Activated naive CD4-positive, alpha-beta T cell treated with anti-CD3 and anti-CD28 coated beads for 36 hours (primary cell): ENCODE measurements at places on chromosomes 1 and 21.

GRCh38 chr21:16034446-16035190, 304.8 kb downstream of the USP25 start:
- H3K27ac ChIP-seq = no peak overlapping the region
- no peaks in the 10 kb centered on the region for H3K27me3 ChIP-seq

GRCh38 chr21:44533891-44534627, 5.9 kb downstream of the KRTAP10-1 start:
- H3K27me3 ChIP-seq = no peaks in the 10 kb centered on the region
- no peak overlapping the region for H3K27ac ChIP-seq
- DNase-seq = no peak
- no peak overlapping the region for H3K4me3 ChIP-seq

GRCh38 chr1:162081316-162081715, 11.8 kb downstream of the NOS1AP start:
- peaks cover 13% of the 10 kb centered on the region for H3K27me3 ChIP-seq
- H3K4me3 ChIP-seq = no peak overlapping the region
- H3K27ac ChIP-seq = no peak overlapping the region
- H3K36me3 ChIP-seq = no peaks in the 10 kb centered on the region
- no peaks in the 10 kb centered on the region for H3K4me1 ChIP-seq

DNA sequence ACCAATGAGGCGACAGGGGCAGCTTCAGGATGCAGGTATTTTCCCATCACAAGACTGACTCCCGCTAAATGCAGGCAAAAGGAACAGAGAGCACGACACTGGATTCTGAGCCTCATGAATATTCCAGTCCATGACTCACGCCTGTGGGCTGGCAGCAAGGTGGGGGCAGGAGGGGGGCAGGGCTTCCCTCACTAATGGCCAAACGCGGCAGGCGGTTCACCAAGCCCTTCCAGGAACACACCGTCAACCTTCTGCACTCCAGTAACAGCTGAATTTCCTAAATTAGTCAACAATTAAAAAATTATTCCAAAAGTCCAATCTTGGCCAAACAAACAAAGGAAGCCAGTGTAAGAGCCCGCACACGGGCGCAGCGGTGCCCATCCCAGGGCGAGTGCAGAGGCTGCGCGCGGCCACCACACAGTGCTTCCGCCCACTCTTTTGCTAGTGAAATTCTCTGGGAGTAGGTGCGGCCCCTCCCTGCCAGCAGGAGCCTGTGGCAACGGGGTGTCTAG, 12.5 kb upstream of the GPR153 start:
- no peaks in the 10 kb centered on the region for H3K36me3 ChIP-seq
- no peaks in the 10 kb centered on the region for H3K4me1 ChIP-seq
- H3K27ac ChIP-seq = no peak overlapping the region
- no peaks in the 10 kb centered on the region for H3K27me3 ChIP-seq
- no peak overlapping the region for H3K4me3 ChIP-seq
- no peak for DNase-seq

DNA sequence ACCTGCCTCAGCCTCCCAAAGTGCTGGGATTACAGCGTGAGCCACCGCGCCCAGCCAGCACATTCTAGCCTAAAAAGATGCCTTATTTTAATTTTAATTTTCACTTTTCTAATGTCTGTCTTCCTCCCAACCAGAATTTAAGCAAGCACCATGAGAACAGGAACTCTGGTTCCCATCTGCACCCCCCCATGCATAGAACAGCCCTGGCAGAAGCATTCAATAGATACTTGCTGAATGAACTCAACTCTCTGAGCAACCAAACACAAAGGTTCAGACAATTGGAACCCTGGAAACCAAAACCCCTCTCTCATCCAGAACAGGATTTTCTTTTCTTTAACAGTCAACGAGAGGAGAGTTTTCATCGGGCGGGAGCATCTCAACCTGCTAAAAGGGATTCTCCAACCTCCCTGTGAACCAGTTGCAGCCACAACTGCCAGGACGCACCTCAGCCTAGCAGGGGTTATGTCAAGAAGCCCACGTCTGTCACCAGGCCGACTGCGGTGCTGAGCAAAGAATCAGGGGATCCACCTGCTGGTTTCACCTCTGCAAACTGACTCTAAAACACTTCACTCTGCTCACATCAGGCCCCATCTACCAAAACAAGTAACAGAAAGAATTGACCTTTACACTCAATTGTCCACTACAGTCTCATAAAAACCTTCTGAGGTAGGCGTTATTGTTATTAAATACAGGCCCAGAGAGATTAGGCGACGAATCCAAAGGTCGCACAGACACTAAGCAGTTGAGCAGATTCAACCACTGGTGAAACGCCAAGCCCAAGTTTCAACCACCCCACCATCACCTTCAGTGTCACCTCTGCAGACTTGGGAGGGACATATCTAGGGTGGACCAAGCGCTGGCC, 1.7 kb downstream of the KIAA2013 start:
- no peak for DNase-seq
- H3K36me3 ChIP-seq = peaks cover 20% of the 10 kb centered on the region
- H3K4me3 ChIP-seq = peak overlapping the region; percentile 75
- H3K27ac ChIP-seq = peak overlapping the region; percentile 68
- no peaks in the 10 kb centered on the region for H3K27me3 ChIP-seq

DNA sequence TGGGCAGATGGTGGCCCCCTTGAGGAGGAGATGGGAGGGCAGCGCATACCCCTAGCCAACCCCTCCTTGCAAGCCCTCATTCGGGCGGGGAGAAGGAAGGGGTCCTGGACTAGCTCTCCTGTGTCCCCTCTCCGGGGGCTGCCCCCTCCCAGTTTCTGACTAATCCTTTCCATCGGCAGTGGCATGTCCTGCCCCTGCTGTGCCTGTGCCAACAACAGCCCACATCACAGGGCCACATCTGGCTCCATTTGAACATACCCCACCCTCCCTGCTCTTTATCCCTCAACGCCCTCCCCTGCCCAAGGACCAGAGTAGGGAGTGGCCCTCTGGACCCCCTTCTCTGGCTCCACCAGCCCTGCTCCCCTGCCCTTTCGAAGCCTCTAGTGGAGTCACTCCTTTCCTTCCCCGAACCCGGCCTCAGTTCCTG, 11.0 kb upstream of the LMNA start:
- peaks cover 17% of the 10 kb centered on the region for H3K27me3 ChIP-seq
- peak overlapping the region; percentile 63 for H3K27ac ChIP-seq
- no peaks in the 10 kb centered on the region for H3K36me3 ChIP-seq
- DNase-seq = peak; percentile 74
- no peak overlapping the region for H3K4me3 ChIP-seq

GRCh38 chr1:167659450-167659849, 29.4 kb downstream of the RCSD1 start:
- no peaks in the 10 kb centered on the region for H3K27me3 ChIP-seq
- no peak overlapping the region for H3K4me3 ChIP-seq
- peaks cover 8% of the 10 kb centered on the region for H3K36me3 ChIP-seq
- peak overlapping the region; percentile 32 for H3K27ac ChIP-seq

DNA sequence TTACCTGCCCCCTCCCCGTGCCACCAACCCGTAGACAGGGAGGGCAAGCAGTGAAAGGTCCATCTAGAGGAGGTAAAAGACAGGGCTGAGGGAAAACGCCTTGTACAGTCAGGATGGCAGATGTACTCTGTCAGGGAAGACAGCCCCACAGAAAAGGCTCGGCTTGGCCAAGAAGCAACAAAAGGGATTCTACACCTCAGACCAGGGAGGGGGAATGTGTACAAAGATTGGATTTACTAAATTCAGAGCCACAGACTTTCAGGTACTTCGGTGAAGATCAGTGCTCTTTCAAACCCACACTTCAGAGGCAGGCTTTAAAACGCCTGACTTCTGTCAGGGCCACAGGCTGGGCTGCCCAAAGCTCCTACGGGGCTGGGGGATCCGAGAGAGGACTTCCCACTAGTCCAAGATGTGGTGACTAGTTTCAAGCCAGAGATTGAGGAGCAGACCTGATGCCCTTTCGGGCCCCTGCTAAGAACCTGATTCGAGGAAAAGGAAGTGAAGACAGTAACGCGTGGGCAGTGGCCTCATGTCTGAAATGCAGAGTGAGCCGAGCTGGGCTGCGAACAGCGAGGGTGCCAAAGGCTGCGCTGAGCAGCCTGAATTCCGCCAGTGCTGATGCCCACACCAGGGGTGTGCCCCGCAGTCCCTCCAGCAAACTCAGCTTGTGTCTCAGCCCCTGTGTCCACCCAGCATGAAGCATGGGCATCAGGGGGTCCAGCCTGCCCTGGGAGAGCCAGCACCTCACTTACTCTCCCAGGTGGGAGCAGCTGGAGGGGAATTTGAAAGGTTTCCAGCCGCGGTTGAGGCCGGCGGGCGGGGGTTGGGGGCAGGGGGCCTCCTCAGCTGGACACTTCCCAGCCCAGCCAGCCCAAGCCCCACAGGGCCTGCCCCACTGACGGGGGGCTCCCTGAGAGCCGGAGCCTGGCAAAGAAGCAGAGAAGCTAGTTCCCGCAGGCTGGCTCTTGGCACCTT, 36.2 kb downstream of the KIAA1614 start:
- peaks cover 3% of the 10 kb centered on the region for H3K4me1 ChIP-seq
- H3K4me3 ChIP-seq = no peak overlapping the region
- H3K36me3 ChIP-seq = peaks cover 40% of the 10 kb centered on the region
- no peak overlapping the region for H3K27ac ChIP-seq

GRCh38 chr1:229217716-229218115, 53.2 kb upstream of the RAB4A start:
- H3K27ac ChIP-seq = no peak overlapping the region
- DNase-seq = no peak
- no peak overlapping the region for H3K4me3 ChIP-seq
- H3K27me3 ChIP-seq = no peaks in the 10 kb centered on the region
- H3K36me3 ChIP-seq = no peaks in the 10 kb centered on the region
- H3K4me1 ChIP-seq = no peaks in the 10 kb centered on the region

DNA sequence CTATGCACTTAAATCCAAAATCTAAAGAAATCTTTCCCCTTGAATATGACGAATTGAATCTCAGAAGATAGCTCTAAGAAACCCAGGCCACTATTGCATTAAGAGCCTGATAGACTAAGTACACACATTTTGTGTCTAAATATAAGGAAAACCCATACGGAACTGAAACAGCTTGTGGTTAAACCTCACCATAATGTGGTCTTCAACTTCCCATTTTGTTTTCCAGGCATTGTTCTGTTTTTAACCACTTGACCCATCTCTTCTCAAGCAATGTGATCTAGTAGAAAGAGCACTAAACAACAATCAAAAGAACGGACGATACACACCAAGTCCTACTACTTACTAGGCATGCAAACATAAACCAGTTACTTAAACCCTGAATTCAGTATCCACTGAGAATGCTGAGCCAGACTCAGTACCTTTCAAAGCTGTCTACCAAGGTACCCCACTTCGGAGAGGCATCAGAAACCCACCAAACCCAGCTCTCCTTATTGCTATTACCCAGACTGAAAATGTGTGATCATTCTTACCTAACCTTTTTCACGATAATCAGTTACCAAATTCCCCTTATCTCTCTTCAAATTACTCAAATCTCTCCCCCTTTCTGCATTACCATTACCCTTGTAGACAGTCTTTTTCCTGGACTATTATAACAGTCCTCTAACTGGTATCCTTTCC, 12.8 kb downstream of the OTUD7B start:
- H3K27ac ChIP-seq = no peak overlapping the region
- H3K27me3 ChIP-seq = no peaks in the 10 kb centered on the region
- peaks cover 25% of the 10 kb centered on the region for H3K36me3 ChIP-seq
- peaks cover 68% of the 10 kb centered on the region for H3K4me1 ChIP-seq

GRCh38 chr1:165369255-165369848, 12.8 kb upstream of the LMX1A start:
- peaks cover 62% of the 10 kb centered on the region for H3K27me3 ChIP-seq
- H3K4me3 ChIP-seq = no peak overlapping the region
- no peak overlapping the region for H3K27ac ChIP-seq
- H3K36me3 ChIP-seq = no peaks in the 10 kb centered on the region
- no peaks in the 10 kb centered on the region for H3K4me1 ChIP-seq

DNA sequence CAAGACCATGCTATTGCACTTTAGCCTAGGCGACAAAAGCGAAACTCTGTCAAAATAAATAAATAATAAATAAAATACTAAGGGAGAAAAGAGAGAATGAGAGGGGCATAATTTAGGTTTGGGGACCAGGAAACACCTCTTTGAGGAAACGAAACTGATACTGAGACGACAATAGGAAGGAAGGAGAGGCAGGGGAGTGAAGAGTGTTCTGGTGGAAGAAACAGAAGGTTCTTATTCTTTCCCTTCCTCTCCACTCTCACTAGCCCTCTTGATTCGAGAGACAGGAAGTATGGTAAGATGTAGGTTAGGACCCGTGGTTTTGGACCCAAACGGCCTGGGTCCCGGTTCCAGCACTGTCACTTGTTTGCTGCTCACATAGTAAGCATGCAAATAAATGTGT, 1.6 kb upstream of the NKAIN1 start:
- H3K27ac ChIP-seq = no peak overlapping the region
- H3K27me3 ChIP-seq = peaks cover 27% of the 10 kb centered on the region
- no peak for DNase-seq
- H3K4me1 ChIP-seq = peaks cover 10% of the 10 kb centered on the region
- H3K36me3 ChIP-seq = no peaks in the 10 kb centered on the region

DNA sequence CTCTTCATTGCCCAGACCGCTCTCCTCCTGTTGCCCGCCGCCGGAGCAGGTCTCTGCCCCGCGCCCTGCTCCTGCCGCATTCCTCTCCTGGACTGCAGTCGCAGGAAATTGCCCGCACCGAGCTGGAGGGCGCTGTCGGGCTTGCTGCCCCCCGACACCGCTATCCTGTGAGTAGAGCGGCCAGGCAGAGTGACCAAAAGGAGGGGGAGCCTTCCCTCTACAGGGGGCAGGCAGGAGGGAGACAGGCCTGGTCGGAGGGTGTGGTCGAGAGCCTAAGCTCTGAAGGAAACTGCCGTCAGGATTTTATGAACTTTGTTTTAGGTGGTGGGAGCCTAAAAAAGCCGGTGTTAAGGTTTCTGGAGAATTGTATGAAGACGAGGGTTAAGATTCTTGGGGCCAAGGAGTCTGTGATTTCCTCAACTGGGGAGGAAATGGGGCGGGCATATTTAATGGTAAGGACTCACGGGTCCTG, 517 bp downstream of the LRIG2 start:
- H3K4me1 ChIP-seq = peaks cover 27% of the 10 kb centered on the region
- H3K36me3 ChIP-seq = peaks cover 10% of the 10 kb centered on the region
- peak overlapping the region; percentile 91 for H3K27ac ChIP-seq
- no peak for DNase-seq

GRCh38 chr1:154896771-154897286, 26.7 kb upstream of the KCNN3 start:
- H3K4me3 ChIP-seq = no peak overlapping the region
- no peak overlapping the region for H3K27ac ChIP-seq
- H3K27me3 ChIP-seq = no peaks in the 10 kb centered on the region
- H3K36me3 ChIP-seq = no peaks in the 10 kb centered on the region
- DNase-seq = no peak

DNA sequence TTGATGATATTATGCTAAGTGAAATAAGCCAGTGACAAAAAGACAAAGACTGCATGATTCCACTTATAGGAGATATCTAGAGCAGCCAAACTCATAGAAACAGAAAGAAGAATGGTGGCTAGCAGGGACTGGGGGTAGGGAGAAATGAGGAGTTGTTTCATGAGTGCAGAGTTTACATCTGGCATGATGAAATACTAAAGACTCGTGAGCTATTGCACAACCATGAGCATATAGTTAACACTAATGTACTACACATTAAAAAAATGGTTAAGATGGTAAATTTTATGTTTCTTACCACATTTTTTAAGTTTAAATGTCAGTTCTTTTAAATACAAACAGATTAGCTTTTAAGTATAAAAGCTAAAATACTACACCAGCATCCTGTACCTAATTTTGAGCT, 57.8 kb downstream of the ESRRG start:
- no peak overlapping the region for H3K27ac ChIP-seq
- H3K36me3 ChIP-seq = no peaks in the 10 kb centered on the region
- H3K4me1 ChIP-seq = no peaks in the 10 kb centered on the region
- DNase-seq = no peak
